ENCODE measurements at places on chromosomes 1 and 21.

DNA sequence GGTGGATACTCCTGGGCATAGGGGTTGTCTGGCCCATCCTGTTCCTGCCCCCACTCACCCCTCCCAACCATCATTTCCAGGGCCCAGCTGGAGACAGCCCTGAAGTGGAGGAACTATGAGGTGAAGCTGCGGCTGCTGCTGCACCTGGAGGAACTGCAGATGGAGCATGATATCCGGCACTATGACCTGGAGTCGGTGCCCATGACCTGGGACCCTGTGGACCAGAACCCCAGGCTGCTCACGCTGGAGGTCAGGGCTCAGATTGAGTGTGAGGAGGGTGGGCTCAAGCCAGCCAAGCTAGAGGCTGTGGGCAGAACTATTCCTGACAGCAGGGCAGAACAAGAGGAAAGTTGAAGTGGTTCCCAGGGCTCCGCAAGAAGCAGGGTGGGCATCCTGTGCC, 14.2 kb downstream of the RHOC start:
- DNase-seq, result no peak

DNA sequence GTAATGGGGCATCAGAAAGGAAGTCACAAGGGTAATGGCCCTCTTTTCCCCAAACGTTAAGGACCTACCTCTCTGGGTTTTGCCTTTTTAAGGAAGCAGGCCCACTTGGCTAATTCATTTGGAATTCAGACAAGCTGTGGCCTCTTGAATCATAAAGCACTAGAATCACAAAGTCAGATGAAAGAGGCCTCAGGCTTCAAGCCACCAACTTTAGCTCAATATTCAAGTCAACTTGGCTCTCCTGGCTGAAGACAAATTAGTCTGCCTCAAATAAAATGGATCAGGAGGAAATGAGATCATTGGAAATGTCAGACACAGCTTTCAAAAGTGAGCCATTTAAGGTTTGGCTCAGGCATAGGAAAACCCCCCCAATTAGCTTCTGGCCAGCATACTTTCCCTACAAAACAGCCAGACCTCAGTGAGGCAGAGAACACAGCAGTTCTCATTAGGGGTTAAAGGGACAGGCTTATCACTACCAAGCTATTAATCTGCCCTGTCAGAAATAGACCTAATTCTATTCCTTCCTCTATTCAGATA, 34.3 kb downstream of the SLC35D1 start:
- no peak for DNase-seq

- DNase-seq, result peak; percentile 92
Measured at GRCh38 chr1:219660666-219661463, 48.0 kb upstream of the ZC3H11B start.

DNA sequence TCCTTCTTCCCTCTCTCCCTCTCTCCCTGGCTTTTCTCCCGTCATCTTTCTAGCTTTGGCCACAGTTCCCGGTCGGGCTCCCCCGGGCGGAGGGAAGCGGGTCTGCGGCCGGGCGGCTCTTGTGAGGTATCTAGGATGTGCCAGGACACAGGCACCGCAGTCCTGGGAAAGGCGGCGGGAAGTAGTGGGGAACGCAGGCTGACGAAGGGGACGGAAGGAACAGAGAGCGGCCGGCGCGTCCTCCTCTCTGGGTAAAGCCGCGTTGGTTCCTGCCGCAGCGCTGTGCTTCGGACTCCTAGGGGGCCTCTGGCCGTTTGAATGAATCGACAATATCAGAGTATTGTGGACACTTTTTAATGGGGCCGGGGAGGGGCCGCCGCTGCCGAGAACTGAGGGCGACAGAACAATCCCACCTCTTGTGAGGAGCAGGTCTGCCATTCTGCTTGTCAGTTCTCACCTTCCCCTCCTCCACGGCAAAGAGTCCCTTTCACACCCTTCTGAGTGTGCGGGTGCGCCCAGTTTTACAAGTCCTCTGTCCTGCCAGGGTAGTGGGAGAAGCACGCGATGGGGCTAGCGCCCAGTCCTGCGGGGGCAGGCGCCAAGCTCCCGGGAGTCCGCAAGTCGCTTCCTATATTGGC, 1.2 kb upstream of the LHX9 start:
- peak; percentile 76 for DNase-seq

DNA sequence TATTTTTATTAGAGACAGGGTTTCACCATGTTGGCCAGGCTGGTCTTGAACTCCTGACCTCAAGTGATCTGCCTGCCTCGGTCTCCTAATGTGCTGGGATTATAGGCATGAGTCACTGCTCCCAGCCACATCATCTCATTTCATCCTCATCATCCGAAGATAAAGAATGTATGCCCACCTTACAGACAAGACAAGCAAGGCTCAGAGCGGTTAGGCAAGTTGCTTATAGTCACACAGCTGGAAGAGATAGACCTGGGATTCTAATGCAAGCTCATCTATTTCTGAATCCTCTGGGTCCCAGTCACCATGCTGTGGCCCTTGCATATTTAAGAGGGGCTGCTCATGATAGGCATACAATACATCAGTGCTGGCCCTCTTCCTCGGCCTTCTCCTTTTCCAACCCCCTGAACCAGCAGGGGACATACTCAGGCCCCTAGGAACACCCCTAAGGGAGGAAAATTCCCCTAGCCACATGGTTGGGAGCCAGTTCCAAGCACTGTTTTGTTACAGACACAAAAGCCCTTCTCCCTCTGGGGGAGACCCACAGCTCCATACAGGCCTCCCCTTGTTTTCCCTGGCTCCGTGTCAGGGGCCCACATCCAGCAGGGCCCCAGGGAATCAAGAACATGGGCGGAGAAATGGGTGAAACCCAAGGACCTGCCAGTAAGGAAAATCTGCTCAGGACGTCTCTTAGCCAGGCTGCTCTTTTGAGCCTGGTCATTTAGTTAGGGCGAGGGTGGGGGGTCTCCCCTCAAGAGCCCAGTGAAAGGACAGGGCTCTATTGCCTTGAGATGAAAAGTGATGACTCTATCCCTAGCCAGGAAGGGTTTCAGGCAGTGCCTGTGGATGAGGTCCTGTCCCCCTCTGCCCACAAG, 6.9 kb downstream of the CSRP1 start:
- no peak for DNase-seq

GRCh38 chr21:38170283-38170682, 86.5 kb upstream of the KCNJ15 start:
- DNase-seq, result peak; percentile 26

DNA sequence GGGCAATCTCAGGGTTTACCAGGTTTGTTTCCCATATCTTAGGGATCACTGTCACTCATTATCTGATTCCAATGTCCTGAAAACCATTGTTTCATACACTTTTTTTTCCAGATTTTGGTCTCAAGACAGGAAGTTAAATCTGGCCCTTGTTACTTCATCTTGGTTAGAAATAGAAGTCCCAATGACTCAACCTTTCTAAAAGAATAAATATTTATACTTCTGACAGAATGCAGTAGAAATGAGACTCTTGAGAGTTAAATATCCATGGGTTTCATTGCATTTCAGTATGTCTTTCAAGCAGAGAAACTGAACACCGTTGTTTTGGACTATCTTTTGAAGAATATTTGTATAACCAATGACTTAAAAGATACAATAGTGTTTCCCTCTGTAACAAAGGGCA, 19.8 kb upstream of the VCAM1 start:
- DNase-seq, result no peak

DNA sequence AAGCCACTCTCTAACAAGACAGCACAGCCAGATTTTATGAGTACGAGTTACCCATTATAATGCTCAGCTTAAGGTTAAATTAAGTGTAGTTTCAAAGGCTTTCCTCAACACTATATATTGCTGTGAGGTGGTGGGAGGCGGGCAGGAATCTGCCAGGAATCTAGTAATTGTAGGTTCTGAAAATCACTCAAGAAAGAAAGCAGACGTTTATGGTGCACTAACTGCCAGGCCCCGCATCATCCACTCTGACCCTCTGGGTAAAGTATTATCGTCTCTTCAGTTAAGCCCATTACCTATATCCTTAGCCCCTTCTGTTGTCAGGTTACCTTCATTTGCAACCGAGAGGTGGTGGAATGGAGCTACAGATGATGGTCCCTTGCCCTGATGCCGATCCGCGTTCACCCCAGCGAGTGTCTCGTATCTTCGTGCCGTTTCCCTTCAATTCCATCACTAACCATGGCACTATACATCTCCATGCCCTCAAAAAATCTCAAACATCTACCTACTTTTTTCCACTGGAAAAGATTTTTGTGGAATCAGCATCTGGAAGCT, 12.4 kb downstream of the HMGN1 start:
- no peak for DNase-seq

- no peak for DNase-seq
Measured at GRCh38 chr1:161177936-161178244, 583 bp upstream of the B4GALT3 start.

DNA sequence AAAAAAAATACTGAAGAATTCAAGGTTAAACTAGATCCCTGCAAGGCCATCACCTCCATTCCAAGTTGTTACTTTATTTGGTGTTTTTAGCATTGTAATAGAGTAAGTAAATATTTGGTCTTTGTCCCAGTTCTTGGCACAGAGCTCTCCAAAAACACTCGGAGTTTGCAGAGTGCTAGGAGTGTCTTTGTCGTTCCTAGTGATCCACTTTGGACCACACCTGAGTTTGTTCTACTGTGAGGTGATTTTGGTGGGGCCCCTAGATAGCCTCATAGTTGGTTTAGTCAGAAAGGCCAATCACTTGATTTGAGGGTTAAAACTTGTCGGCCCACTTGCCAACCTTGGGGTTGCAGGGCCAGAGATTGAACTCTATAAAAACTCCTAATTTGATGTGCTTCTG, 25.6 kb downstream of the SYNC start:
- DNase-seq, result no peak

GRCh38 chr1:23896491-23896890, 16.7 kb downstream of the CNR2 start:
- DNase-seq, result no peak

GRCh38 chr1:19936061-19936750, 12.8 kb upstream of the PLA2G2E start:
- no peak for DNase-seq

GRCh38 chr1:104084380-104084779, 334.7 kb downstream of the AMY1C start:
- DNase-seq, result no peak

GRCh38 chr1:194833111-194833510, 1646.7 kb upstream of the B3GALT2 start:
- DNase-seq, result no peak

DNA sequence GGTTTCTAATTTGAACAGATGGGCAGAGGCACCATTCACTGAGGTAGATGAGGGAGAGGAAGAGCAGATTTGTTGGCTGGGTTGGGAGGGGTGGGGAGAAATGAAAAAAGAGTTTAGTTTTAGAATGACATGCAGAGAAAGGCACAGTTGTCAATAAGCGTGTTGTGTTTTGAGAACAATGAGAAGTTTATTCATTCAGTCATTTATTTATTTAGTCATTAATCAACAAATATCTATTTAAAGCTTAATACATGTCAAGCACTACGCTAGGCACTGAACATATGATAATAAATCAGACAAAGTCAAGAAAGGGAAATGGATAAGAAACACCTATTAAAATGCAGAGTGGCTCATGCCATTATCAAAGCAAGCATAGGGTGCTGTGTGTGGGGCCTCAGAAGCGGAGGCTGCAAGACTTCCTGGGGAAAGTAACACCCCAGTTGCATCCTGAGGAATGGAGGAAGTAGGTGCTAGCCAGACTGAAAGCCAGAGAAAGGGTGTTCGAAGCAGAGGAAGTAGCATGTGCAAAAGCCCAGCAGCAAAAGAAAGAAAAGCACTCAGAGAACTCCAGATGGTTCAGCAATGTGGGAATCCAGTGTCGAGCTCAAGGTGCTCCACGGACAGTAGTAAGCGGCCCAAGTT, 114.1 kb downstream of the RNF220 start:
- DNase-seq, result no peak

GRCh38 chr1:154493276-154493675, 8.7 kb upstream of the TDRD10 start:
- no peak for DNase-seq

GRCh38 chr1:42177541-42177981, 13.0 kb upstream of the GUCA2A start:
- peak; percentile 66 for DNase-seq

- no peak for DNase-seq
Measured at GRCh38 chr1:41465741-41466140, 18.7 kb downstream of the EDN2 start.

- no peak for DNase-seq
Measured at GRCh38 chr1:39788426-39788757, 273 bp downstream of the BMP8B start.

GRCh38 chr1:154969860-154970452, 591 bp downstream of the SHC1 start:
- DNase-seq, result no peak

- DNase-seq, result no peak
Measured at GRCh38 chr1:114485286-114485685, 25.7 kb downstream of the TRIM33 start.

GRCh38 chr1:231465051-231465450, 43.0 kb upstream of the EGLN1 start:
- DNase-seq, result no peak

- DNase-seq, result no peak
Measured at GRCh38 chr1:51686450-51686849, 69.6 kb downstream of the OSBPL9 start.

DNA sequence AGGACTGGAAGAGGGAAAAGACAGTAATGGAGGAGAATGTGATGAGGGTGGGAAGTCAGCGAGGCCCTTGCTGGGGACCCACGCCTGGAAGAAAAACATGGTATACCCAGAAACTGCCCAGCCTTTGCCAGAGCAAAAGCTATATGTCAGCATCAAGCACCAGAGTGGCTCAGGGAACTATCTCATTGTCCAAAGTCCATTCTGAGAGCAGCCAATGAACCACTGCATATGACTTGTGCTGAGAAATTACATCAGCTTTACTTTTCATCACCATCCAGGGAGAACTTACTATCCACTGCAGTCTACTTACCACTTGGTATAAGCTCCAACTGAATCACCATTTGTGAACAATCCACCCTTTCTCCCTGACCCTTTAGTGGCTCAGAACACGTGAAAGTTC, 148.1 kb downstream of the TTLL7 start:
- peak; percentile 46 for DNase-seq

GRCh38 chr1:62312698-62313097, 6.5 kb downstream of the KANK4 start:
- DNase-seq, result no peak

- DNase-seq, result peak; percentile 18
Measured at GRCh38 chr21:35738347-35738961, 321.9 kb downstream of the SETD4 start.

- DNase-seq, result peak; percentile 77
Measured at GRCh38 chr1:228416217-228416933, at the start of gene TRIM17. TRIM17 (minus strand) TSS chr1:228416861; CDS start chr1:228415072, 1,789 bp downstream.

- no peak for DNase-seq
Measured at GRCh38 chr1:167676205-167676915, 45.4 kb upstream of the MPZL1 start.

DNA sequence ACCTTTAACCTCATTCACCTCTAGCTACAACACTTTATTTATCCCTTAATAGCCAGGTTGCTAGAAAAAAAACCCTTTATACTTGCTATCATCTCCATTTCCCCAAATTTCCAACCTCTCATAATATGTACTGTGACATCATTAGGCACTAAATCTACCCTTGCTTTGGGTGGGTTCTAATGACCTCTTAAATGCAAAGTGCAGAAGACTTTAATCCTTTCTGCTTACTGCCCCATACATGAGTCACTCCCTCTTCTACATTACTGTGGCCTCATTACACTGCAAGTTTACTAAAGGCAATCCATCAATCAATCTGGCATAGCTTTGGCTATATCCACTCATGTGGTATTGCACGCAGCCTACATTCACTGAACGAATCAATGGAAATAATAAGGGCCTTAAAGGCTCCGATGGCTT, 353.3 kb downstream of the SMYD3 start:
- DNase-seq, result no peak

GRCh38 chr1:208190784-208191183, 53.4 kb downstream of the PLXNA2 start:
- DNase-seq, result no peak

Data from hepatocyte (in vitro differentiated cells).